ENCODE measurements at places on chromosomes 4 and X.

DNA sequence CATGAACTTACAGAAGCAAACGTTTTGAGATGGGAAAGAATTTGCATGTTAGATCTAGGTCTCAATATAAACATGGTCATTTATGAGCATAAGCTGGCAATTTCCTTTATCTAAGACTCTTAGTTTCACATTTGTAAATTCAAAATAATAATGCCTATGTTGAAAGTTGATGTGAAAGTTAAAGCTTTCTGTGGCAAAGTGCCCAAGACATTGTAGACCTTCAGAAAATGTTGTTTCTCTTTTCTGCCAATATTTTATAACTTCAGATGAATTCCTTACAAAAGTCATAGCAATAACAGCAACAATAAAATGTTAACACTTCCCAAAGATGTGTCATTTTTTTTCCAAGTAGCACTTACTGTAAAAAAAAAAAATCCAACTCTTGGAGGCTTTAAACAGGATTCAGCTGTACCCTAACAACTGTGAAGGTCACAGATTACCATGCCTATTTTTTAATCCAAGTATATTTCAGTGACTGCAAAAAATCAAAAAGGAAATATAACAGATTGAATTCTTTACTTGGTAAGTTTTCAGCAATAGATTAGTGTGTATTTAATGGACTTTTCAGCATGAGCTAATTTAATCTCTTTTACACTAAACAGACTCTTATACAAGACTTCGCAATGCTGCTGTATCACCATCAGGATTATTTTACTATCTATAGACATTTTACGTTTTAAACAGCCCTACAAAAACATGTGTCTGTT lies 206.5 kb upstream of the PDE5A start:
- DNase-seq, result no peak

DNA sequence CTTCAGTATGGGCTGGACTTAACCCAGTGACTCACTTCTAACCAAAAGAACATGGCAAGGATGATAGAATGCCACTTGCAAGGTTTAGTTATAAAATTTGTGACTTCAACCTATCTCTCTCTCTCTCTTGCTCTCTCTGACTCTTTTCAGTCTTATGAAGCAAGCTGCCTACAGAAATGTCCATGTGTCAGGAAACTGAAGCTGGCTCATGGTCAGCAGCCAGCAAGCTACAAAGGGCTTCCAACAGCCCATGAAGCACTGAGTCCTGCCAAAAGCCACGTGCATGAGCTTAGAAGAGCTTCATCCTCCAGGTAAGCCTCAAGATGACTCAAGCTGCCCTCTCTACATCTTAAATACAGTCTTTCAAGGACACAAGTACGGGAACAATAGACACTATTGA lies 100.3 kb downstream of the HS3ST1 start:
- DNase-seq, result no peak

- DNase-seq, result peak; percentile 30
These were observed 23.9 kb upstream of the APLN start for GRCh38 chrX:129678614-129679195.

DNA sequence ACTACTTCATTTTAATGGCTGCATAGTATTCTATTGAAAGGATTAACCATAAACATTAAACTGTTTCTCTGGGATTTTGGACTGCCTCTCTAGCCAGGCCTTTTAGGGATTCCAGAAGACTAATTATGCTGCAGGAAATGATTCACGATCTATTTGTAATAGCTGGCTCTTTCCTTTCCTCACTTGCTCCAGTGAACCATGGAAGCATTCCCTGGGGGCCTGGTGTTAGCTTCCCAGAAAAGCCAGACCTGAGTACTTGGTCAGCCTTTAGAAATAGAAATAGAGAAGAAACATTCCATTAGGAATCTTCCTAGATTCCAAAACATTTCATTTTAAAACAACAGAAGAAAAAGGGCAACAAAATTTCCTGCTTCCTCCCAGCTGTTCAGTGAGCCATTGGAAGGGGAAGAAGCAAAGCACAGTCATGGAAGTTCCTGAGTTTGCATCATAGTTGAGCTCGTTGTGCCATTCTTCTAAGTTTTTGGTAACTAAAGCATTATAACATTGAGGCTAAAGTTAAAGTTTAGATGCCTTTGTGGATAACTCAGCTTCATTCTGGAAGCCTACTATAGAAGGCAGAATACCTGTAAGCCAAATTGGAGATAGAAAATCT lies 83.5 kb downstream of the NPNT start:
- peak; percentile 0 for DNase-seq

DNA sequence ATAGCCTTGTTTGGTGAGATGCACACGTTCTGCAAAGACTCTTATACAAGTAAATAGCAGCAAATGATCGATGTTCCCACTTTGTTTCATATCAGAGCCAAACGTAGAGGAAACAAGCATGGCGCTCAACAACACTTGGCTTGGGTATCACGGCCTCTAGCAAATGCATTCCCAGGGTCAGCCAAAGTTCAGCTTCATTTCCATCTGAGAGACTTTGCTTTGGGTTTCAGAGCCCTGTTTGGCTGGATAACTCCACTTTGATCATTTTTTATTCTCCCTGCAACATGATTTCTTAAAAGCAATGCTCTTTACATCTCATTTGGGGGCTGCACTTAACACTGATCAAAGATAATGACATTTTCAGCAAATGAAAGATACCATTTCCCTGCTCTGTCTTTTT lies 199.2 kb upstream of the FAM9B start:
- DNase-seq, result no peak

- DNase-seq, result no peak
These were observed 257.1 kb downstream of the CAMK2D start for GRCh38 chr4:113504422-113504821.

GRCh38 chrX:129590596-129590995 lies 50.5 kb downstream of the OCRL start:
- no peak for DNase-seq

DNA sequence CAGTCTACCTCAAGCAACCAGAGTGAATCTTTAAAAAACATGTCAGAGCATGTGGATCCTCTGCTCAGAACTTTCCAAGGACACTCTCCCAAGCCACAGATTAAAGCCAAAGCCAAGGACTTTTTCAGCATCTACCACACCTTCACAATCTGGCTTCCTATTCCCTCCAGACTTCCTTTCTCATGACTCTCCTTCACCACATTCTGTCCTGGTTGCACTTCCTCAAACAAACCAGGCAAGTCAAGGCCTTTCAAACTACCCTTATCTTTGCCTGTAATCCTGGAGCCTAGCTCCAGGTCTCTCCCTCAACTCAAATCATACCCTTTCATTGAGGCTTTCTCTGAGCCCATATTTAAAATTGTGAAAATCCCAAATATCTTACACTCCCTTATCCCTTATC lies 191.6 kb upstream of the GALNTL6 start:
- peak; percentile 11 for DNase-seq

- DNase-seq, result peak; percentile 42
These were observed 8.3 kb upstream of the ASB5 start for GRCh38 chr4:176277162-176277904.

- DNase-seq, result no peak
These were observed 495.2 kb downstream of the INPP4B start for GRCh38 chr4:142350871-142351270.

DNA sequence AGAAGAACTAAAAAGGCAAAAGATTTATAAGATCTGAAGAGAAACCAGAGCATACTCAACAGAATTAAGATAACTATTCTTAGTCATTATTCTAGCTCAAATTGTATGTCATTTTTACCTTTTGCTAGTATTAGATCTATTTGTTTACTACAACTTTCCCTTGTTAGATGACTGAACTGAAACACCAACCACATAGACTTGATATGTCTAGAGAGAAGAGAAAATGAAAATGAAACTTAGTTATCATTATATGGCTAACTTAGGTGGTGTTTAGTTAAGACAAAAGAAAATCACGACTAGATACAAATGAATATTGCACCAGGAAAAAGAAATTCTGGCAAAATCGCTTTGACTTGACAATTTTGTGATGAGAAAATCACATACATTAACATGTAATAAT lies 690.8 kb downstream of the PCDH18 start:
- no peak for DNase-seq

DNA sequence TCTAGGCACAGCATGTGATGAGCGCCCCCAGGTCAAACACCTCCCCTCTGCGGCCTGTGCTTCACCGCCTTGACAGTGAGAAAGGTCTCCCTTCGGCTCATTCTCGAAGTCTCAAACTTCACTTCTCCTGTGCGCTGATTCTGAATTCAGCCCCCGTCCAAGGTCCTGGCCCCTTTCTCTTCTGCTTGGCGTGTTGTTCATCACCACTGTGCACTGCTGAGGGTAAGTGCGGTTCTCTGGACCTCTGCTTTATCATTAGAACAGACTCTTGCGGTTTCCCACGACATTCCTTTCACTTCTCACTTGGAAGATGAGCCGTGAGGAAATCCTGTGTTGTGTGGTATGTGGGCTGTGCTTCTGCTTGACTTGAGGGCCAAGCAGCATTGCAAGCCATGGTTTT lies 11.9 kb downstream of the HTT-AS start:
- peak; percentile 69 for DNase-seq

DNA sequence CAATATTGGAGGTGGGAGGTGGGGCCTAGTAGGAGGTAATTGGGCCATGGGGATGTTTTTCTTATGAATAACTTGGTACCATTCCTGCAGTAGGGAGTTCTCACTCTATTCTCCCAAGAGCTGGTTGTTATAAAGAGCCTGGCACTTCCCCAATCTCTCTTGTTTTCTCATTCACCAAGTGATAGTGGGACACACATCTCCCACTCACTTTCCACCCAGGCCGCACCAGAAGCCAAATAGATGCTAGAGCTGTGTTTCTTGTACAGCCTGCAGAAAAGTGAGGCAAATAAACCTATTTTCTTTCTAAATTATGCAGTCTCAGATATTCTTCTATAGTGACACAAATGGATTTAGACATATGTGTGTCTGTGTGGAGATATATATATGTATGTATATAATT lies 117.6 kb downstream of the ANKRD50 start:
- DNase-seq, result no peak

DNA sequence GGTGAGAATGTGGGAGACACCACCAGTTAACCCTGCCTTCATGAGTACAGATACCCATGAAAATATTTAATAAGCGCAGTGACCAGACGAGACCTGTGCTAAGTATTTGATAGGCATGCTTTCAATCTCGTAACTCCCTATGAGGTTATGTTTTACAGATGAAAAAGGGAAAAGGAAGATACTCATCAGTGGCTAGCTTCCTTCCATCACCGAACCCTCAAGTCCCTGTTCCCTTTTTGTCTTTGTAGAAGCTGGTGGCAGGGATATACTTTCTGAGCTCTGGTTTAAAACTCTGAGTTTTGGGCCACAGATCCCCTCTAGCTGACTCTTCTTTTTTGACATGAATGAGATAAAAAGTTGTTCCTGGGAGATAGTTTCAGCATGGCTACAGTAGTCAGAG lies 26.3 kb downstream of the AFF1 start:
- DNase-seq, result peak; percentile 69

- DNase-seq, result peak; percentile 32
These were observed 24.4 kb downstream of the TRIM2 start for GRCh38 chr4:153228512-153229140.

DNA sequence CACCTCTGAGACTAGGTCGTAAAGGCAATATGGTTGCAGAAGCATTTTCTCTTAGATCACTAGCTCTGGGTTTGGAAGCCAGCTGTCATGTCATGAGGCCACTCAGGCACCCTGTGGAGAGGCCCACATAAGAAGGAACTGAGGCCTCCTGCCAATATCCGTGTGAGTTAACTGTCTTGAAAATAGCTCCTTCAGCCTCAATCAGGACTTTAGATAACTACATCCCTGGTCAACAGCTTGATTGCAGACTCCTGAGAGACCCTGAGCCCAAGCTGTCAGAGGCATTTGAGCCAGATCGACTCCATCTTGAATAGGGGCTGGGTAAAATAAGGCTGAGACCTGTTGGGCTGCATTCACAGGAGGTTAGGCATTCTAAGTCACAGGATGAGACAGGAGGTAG lies 15.1 kb upstream of the REPS2 start:
- DNase-seq, result peak; percentile 34

DNA sequence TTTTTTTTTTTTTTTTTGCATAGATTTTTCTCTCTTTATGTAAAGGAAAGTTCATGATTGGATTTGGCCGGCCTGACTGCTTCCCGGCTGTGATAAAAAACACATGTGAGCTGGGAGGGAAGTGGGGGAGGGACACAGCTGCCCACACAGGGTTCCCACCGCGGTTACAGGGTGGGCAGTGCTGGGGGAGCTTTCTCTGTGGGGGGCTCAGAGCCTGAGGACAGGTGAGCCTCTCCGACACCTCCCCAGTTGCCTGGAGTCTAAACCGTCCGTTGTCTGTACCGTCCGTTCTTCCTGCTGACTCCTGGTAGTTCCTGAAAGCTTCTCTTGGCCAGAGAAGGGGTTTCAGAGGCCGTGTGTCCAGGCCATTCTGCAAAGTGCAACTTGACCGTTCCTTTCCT lies 21.8 kb downstream of the SHOX start:
- DNase-seq, result no peak

DNA sequence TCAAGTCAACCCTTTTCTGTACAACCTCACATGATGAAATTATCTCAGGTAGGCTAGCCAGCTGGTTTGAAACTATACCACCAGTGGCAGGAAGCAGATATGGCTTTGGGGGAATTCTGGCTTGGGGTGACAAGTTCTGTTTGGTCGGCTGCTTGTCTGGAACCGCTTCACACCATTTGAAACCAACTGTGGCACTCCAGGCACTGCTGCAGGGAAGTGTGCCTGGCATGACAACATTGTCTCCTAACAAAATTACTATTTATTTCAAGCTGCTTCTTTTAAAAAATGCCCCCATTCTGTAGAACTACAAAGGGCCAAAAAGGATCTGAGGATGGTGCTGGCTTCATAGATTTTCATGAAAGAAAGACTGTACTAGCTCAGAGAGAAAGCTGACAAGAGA lies 37.1 kb upstream of the GPM6B start:
- no peak for DNase-seq

- no peak for DNase-seq
These were observed 47.8 kb downstream of the SLIT2 start for GRCh38 chr4:20299515-20299914.

DNA sequence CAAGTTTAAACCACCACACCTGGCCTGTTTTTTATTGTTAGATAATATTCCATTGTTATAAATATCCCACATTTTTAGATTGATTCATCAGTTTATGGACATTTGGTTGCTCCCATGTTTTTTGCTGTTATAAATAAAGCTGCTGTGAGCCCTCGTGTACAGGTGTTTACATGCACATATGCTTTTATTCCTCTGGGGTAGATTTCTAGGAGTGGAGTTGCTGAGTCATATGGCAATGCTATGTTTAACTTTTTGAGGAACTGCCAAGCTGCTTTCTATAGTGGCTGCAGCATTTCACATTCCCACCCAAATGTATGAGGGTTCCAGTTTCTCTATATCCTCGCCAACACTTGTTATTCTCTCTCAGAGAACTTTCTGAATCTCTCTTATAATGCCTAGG lies 90.5 kb downstream of the TBL1X start:
- DNase-seq, result peak; percentile 37

GRCh38 chr4:56311299-56311975 lies 75.9 kb downstream of the AASDH start:
- DNase-seq, result no peak
